NCI-H460 (cell line): ENCODE measurements at places on chromosomes 11 and 22.

GRCh38 chr11:9057007-9057406 lies 34.4 kb downstream of the SCUBE2 start:
- no peak for DNase-seq

DNA sequence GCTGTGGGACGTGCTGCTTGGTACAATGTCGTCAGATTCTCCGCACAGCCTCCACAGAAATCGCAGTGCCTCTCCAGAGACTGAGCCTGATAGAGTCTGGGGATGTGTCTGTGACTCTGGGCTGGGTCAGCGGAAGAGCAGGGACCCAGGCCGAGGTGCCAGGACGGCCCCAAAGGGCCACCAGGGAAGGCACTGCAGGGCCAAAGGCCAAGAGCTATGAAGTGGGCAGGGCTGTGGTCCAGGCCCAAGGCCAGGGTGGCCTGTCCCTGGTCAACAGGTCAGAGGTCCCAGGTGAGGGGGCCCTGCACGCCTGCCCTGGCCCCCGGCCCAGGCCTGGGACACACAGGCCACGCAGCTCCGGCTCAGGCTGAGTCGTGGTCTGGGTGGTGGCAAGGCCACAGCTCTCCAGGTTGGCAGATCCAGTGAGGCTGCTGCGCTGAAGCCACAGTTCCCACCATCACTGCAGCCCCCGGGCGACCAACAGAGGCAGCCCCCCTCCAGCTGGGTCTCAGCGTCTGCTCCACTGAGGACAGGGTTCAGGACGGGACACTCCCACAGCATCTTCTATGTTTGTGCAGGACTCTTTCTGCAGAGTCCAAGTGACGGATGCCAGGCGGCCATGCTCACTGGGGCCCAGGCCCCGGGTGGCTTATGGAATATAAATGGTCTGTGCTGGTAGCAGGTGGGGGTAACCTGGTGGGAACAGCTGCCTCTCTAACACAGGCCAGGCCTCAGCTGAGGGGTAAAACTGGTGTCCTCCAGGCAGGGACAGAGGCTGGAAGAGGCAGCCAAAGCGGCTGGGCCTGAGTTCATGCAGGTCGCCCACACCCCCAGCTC lies 4.8 kb upstream of the PIM3 start:
- DNase-seq: no peak

DNA sequence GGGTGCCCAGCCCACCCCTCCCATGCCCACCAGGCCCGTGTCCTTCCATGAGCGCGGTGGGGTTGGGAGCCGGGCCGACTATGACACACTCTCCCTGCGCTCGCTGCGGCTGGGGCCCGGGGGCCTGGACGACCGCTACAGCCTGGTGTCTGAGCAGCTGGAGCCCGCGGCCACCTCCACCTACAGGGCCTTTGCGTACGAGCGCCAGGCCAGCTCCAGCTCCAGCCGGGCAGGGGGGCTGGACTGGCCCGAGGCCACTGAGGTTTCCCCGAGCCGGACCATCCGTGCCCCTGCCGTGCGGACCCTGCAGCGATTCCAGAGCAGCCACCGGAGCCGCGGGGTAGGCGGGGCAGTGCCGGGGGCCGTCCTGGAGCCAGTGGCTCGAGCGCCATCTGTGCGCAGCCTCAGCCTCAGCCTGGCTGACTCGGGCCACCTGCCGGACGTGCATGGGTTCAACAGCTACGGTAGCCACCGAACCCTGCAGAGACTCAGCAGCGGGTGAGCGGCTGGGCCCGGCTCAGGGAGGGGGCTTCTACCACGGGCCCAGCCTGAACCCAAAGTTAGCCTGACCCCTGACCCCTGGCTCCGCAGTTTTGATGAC lies 3.0 kb downstream of the PKP3 start:
- no peak for DNase-seq

DNA sequence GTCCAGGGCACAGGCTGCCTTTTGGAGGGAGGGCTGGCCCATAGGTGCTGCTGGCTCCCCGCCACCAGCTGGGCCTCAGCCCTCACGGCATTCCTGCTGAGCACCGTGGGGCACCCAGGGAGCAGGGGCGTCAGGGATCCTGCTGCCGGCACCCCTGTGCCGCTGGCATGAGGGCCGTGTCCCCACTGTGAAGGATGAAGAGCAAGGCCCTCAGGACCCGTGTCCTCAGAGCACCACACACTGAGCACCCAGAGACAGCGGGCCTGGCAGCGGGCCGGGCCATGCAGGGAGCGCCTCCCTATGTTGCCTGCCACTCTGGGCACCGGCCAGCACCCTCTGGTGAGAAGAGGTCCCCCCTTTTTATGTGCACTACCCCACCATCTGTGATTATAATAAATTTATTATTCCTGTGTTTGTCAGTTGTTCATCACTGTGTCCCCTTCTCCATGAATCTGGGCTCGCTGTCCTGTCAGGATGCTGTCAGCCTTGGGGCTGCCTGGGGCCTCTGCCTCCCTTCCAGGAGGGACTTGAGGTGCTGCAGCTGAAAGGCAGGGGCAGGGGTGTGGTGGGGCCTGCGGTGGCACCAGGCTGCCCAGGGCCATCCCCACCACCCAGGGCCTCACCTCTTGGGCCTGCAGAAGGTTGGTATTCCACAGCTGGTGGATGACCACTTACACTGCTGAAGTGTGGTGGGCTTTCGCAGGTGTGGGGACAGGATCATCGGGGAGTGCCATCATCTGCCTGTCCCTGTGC lies 80.0 kb downstream of the MED15 start:
- no peak for DNase-seq
